ENCODE measurements at places on chromosomes 11 and 22.

DNA sequence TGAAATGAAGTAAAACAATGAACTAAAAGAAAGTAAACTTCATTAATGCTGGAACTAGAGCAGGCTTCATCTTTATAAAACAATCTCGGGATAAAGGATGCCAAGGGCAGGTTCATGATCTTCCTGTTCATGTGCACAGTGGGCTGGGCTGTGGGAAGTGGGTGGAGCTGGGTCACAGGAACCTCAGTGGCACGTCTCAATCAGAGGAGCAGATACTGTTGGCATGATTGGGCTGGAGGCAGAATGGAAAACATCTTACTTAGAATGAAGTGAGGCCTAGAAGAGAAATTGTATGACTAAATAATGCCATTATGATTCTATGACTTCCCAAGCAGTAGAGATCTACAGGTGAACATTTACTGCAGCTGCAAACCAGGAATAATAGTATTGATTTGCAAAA is 45.4 kb upstream of the CALCB start:
- DNase-seq: no peak

- no peak for DNase-seq
These were observed 262.6 kb upstream of the SORL1-AS1 start for GRCh38 chr11:121715405-121715804.

DNA sequence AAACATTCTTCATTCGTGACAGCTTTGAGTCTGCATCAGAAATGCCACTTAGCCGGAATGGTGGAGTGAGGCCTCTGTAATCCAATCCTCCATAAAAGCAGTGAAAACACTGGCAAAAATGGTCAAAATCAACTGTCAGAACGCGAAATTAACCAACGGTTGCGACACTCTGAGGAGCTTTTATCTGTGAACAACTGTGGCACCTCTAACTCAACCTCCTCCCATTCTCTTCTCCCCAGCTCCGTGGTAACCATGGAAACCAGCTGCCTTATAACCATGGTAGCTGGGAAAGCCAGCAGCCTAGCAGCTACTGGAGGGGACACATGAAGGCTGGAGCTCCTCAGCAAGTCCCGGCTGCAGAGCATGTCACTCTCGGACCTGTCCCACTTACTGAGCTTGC is 20.3 kb downstream of the AP2A2 start:
- no peak for DNase-seq

DNA sequence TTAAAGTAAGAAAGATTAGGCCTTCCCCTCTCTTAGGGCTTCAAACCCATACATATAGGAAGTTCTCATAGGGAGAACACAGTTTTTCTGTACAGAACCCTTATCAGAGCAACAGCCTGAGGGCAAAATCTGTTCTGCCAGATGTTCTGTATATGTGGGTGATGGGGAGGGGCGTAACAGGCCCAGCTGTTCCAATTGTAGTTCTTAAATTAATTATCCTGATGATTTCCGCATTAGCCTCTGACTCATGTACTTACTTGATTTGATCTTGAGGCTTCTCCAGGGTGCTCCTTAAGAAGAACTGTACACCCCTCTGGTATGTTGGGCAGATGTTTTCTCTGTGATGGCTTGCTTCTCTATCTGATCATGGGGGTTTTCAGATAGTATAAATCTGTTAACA is 123.1 kb upstream of the C11orf87 start:
- DNase-seq: no peak

- no peak for DNase-seq
These were observed 686.5 kb downstream of the FAM181B start for GRCh38 chr11:82047200-82047599.

DNA sequence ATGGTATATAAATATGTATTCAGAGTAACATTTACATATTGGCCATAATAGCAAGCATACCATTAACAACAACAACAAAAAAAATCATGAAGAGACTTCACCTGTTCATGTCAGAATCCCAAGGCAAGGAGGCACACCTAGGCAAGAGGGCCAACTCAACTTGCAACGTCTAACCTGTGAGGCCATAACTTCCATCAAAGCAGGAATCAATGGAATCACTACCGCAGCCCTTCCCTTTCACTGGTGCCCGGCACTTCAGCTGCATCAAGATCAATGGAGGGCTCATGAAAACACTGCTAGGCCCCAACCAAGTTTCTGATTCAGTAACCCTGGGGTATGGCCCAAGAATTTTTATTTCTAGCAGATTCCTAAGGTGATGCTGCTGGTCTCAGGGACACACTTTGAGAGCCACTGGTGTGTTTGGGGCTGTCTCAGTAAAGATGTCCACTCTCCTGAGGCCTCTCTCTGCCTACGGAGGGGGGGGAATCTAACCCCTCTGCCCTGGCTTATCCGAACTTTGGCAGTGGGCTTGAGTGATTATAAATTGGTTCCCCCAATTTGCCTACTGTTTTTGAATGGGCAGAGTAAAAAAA is 8.0 kb downstream of the ZFTA start:
- DNase-seq: no peak

GRCh38 chr11:31449040-31449439 is 60.4 kb downstream of the IMMP1L start:
- DNase-seq: no peak

DNA sequence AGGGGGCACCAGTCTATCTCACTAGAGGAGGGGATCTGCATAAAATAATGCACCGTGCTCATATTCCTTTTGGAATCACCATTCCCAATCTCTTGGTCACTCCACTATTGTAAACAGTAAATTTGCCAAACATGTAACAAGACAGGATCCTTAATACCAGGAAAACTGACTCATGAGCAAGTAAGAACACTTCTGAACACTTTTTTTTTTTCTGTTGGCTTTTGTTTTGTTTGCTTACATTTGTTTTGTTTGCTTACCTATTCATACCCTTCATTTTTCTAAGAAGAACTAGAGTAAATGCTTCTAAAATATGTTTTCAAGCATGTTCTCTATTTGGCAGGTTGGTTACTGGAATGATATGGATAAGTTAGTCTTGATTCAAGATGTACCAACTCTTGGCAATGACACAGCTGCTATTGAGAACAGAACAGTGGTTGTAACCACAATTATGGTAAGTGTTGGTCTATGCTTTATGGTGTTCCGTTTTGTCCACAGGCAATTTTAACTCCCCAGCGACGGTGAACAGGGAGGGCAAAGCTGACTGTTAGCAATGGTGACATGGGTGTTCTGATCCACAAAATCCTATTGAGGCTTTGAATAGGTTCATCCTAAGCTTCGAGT is 111.8 kb downstream of the MSANTD4 start:
- DNase-seq: peak; percentile 9

GRCh38 chr11:125192717-125193415 is 28.3 kb downstream of the PKNOX2 start:
- DNase-seq: no peak

DNA sequence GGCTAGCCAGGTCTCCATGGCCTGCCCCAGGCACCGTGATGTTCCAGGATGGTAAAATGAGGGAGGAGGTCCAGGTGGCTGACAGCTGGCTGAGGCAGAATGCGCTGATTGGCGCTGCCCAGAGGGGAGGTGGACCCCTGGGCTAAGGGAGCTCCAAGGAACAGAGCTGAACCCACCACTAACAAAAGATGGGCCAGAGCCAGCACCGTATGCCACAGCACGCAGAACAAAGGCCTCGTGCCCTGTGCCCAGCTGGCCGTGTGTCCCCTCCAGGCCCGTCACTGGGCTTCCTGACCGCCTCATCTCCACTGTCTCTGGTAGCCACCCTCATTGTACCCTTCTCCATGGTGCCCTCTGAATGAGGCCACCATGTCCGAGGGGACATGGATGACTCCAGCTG is 19.6 kb upstream of the PRODH start:
- no peak for DNase-seq

DNA sequence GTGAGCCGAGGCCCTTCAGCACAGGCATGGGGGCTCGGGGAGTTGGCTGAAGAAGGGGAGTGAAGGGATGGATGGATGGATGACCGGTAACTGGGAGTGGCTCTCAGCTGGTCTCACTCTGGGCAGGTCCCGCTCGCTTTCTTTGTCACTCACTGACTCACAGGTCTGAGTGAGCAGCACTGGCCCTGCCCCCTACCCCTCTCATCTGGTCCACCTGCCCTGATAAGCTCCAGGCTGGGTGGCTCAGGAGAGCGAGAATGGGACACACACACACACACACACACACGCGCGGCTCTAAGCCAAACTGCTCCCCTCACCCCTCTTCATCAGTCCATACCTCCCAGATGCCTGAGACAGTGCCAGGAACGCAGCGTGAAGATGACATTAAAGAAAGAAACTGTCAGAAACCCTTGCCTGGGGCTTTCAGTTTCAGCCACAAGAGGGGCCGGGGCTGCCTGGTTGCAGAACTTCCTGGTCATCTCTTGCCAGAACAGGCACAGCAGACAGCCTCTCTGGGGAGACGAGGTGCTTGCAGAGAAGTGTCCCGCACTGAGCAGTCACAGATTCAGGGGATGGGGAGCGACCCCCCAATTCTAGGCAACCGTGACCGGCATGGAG is 16.5 kb upstream of the SHISAL1 start:
- no peak for DNase-seq

GRCh38 chr22:42284643-42285181 is 14.3 kb upstream of the TCF20 start:
- no peak for DNase-seq

- no peak for DNase-seq
These were observed 455.8 kb downstream of the LRRC4C start for GRCh38 chr11:41003339-41004282.

DNA sequence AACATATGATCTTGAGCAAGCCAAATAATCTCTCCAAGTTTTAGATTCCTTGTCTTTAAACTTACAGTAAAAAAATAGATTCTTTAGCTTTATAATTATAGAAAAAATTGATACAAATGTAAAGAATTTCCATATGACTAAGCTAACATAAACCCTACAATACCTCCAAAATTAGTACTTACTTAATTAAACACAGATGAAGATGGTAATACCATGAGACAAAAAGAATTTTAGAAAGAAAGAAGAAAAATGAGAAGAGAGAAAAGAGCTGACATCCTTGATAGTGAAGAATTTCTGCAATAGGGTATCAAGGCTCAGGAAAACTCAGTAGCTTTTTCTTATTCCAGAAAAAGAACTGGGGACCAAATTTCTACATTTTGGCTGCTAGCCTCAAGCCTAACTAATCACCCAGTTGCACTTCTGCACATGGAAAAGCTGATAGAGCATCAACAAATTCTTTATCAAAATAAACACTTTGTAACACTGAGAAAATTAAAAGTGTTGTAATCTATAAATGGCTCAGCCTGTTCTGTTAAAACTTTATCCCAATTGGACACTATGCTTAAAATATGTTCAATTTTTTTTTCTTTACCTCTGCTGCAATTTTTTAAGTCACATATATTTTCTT is 24.7 kb upstream of the SOX6 start:
- DNase-seq: no peak

GRCh38 chr22:36546932-36547331 is 18.0 kb upstream of the EIF3D start:
- peak; percentile 15 for DNase-seq

GRCh38 chr11:62463121-62463542 is 44.3 kb downstream of the SCGB1A1 start:
- no peak for DNase-seq

- no peak for DNase-seq
These were observed 86.1 kb downstream of the APIP start for GRCh38 chr11:34830035-34830434.

DNA sequence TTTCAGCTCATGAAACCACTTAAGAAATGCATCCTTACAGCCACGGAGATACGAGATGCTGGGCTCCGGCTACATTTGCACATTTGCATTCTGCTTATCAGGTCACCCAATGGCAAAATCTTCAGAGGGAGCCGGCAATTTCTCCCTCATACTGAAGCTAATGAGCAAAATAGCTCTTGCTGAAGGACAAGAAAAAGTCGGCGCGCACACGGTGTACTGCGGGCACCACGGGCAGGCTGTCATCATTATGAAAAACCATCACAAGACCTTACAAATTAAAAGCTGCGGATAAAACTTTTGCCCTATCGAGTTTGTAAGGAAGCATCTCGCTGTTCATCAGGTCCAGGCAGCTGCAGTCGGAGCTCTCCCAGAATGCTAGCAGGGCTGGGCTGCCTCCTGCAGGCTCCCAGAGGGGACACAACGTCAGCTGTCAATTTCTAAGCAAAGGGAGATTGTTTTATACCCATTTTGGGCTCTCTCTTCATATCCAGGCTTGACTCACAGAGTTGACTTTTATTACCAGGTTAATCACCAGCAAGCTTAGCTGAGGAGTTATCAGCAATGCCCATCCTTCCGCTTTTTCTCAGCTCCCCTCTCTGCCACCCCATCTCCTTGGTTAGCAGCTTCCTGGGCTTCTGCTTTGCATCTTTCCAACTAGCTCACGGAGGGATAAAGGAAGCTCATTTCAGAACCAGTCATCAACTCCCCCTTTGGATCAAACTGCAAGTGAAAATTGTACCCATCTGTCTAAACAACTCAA is 375.1 kb downstream of the OPCML start:
- DNase-seq: no peak

GRCh38 chr22:19543970-19544708 is 19.9 kb upstream of the CLDN5 start:
- no peak for DNase-seq

DNA sequence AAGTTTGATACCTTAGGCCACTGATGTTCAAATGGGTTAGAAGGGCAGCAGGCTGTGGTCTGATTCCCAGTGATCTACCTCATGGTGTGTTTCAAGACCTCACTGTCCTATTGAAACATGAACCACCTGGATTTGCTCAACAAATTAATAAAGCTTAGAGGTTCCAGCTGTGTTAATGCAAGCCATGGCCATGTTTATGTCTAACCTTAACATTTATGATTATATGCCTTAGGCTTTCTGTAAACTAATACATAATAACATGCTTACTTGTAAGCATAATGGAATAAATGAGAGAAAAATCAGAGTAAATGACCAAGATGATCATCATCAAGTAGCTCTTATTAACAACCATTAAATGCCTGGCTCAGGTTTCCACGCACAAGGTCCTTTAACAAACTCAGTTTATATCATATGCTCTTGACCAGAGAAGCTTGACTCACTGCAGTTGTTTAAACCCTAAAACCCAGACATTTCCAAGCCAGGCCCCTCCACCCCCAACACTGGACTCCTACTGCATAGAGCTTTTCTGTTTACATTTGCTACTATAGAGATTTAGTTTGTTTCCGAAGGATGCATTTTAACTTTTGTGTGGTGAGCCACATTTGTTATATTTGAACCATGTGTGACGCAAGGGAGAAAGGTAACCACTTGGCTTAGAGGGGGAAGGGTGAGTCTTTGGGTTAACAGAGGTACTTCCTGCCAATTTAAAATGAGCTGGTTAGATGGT is 43.7 kb downstream of the KREMEN1 start:
- no peak for DNase-seq

GRCh38 chr11:47414685-47415070 is 6.3 kb downstream of the SLC39A13 start:
- DNase-seq: no peak

GRCh38 chr11:69101115-69101791 is 52.5 kb downstream of the TPCN2 start:
- DNase-seq: peak; percentile 71

- DNase-seq: no peak
These were observed 7.3 kb downstream of the CDC42EP2 start for GRCh38 chr11:65321828-65322485.

GRCh38 chr11:119699227-119699626 is 29.8 kb downstream of the NECTIN1 start:
- DNase-seq: no peak
